ENCODE measurements at places on chromosomes 4 and X. TPM values are rescaled to one million over a fixed set of nuclear protein-coding genes. Genes with fewer than 3 reads are reported as not detected.

Gene KCND1
- 1.8 TPM for total RNA-seq

GRCh38 chr4:151887816-151888180, 127.0 kb upstream of the GATB start:
- no peak for ATAC-seq

- no peak for ATAC-seq
Measured at GRCh38 chr4:149409146-149409545, 406.5 kb downstream of the IQCM start.

GRCh38 chrX:136907621-136908020, 27.1 kb upstream of the RBMX start:
- ATAC-seq, result no peak

DNA sequence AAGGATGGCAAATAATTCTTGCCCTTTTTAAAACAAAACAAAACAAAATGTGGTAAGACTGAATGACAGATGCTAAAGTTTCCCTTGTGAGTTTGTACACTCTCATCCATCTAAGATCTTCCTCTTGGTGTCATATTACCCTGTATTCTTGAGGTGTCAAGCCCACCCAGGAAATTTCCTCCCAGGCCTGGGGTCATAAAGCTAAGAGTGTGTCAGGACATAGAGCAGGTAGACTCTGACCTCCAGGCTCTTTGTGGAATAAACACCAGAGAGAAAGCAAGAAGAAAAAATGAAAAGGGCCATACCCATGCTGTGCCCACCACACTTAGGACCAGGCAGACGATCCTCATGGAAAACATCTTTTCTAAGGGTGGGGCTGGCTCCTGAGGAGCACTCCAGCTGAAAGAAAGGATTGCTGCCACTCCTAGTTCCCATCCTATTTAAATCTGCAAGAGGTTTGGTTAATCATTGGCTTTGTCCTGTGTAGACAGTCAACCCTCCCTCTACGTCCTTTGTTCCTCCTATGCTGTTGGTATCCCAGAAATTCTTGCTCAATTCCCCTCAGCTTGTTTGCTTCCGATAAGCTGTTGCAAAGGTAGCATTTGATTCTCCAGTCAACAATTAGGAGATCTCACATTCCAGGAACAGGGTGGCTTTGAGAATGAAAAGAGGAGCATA, at the start of gene FGA:
Gene FGA, minus strand, starts transcription at position 414 of the 678 bp plus-strand sequence. Its CDS starts 55 bp downstream, at position 359.
- no peak for ATAC-seq
